ENCODE measurements at places on chromosomes 12 and 14. TPM values are rescaled to one million over a fixed set of nuclear protein-coding genes. Genes with fewer than 3 reads are reported as not detected.

Gene ESRRB
- total RNA-seq: not detected

Gene CPNE6
- not detected for total RNA-seq

Gene MUCL1
- total RNA-seq: not detected

Gene HOXC6
- total RNA-seq: not detected

Gene DIO2
- under 0.01 TPM for total RNA-seq

Gene SIX4
- total RNA-seq: 5.7 TPM

Gene SYNE3
- 7.0 TPM for total RNA-seq

Gene P2RX2
- total RNA-seq: not detected

Gene FOXN4
- not detected for total RNA-seq

Gene ARG2
- total RNA-seq: 3.6 TPM

Gene TUNAR
- total RNA-seq: not detected

Gene PKP2
- total RNA-seq: 31.9 TPM

Gene GZMB
- not detected for total RNA-seq

Gene E2F7
- not detected for total RNA-seq

Gene RNASE3
- total RNA-seq: not detected

Gene ENDOU
- total RNA-seq: not detected

Gene TTC7B
- 15.3 TPM for total RNA-seq

Gene OVCH1
- not detected for total RNA-seq

Gene SLC38A4
- total RNA-seq: 2.0 TPM

Gene STYK1
- total RNA-seq: 0.26 TPM

Gene PCBP2
- total RNA-seq: 226 TPM

Measured in body of pancreas (tissue), 4 donors.